Neural crest cell (in vitro differentiated cells): ENCODE measurements at places on chromosomes 3 and 15.
A peak's percentile ranks its signal among the peaks of the same experiment; 100 is the strongest.

GRCh38 chr3:196979545-196979944 lies 10.9 kb upstream of the PIGZ start:
- DNase-seq = no peak

DNA sequence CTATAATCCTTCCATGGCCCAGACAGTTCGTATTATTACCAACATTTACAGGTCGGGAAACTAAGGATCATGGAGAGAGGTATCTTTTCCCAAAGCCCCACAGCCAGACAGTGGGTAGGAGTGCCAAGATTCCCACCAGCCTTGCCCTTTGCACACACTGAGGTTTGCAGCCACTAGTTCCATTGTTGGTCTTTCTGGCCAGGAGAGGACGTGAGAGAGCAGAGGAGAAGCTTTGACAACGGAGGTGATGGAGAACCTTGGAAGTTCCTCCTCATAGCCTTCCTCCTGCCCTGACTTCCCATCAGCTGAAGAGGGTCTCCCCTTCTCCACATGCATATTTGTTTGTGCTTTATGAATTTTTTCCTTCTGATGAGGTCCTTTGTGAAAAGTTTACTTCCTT lies 50.5 kb upstream of the PLCL2 start:
- DNase-seq = no peak

- DNase-seq = no peak
Measured at GRCh38 chr3:50687127-50687751, 12.5 kb downstream of the DOCK3 start.

DNA sequence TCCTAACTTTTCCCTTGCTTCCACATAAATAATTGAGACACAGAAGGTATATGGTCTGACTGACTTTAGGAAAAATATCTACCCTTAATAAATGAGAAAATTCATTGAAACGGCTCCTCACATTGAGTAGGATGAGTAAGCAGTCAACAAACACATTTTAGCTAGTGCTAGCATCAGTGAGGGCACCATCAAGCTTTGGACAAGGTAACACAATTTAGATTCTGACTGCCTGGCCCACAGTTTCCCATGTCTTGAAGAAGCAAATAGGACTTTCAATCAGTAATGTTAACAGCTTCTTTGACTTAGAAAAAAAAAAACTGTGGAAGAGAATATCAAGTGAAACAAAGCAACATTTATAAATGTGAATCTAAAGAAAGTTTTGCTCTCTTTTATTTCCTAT lies 70.1 kb upstream of the MBNL1 start:
- no peak for DNase-seq

GRCh38 chr3:156680243-156680914 lies 6.0 kb downstream of the TIPARP start:
- no peak for DNase-seq

DNA sequence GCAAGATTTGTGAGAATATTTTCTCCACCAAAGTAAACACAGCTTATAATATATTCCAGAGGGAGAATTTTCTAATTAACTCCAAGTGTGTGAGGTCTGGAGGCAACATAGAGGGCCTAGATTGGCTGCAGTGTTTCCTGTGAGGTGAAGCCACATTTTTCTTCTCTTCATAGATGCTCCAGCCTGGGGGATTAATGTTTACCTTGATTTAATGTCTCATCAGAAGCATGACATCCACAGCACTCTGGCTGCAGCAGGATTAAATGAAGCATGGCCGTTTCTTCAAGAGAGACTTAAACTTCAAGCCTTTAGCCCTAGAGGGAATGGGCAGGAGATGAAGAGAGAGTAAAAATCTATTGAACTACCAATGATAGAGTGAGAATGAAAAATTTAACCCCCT lies 137.9 kb upstream of the ZBTB20 start:
- DNase-seq = no peak

GRCh38 chr3:183825456-183826161 lies at the start of gene MAP6D1:
Gene MAP6D1, minus strand, starts transcription at chr3:183825577. Its CDS starts 30 bp downstream, at chr3:183825547.
- peak; percentile 68 for DNase-seq

- no peak for DNase-seq
Measured at GRCh38 chr15:72912121-72912520, 128.6 kb upstream of the ADPGK start.

GRCh38 chr3:46214751-46215352 lies 6.7 kb upstream of the CCR1 start:
- DNase-seq = no peak

DNA sequence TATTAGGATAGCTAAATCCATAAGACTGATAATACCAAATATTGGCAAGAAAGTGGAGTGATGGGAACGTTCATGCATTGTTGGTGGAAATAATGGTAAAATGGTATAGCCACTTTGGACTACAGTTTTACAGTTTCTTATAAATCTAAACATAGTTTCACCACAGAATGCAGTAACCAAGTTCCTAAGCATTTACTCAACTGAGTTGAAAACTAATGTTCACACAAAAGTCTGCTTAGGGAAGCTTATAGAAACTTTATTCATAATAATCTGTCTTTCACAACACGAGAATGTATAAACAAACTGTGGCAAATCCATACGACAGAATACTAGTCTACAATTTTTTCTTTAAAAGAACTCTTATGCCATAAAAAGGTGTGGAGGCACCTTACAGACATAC lies 969.3 kb downstream of the FHIT start:
- no peak for DNase-seq

- no peak for DNase-seq
Measured at GRCh38 chr15:28269097-28269496, 52.9 kb downstream of the HERC2 start.

GRCh38 chr3:142077859-142078500 lies 71.4 kb downstream of the TFDP2 start:
- no peak for DNase-seq

DNA sequence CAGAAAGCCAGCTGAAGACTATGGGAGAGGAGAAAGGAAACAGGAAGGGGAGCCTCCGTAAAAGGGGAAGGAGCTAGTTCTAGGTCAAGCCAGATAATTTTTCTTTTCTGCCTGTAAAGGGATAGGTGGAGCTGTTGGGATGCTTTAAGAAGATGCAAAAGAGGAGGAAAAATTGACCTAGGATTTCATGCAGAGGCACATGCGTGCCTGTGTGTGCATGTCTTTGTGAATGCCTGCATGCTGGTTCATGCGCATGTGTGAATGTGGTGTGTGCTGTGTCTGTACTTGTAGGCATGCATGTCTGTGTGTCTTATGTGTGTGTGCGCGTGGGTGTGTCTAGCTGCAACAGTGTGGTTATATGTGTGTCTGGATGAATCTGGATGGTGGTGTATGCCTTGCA lies 27.3 kb downstream of the CCDC33 start:
- DNase-seq = no peak

- peak; percentile 56 for DNase-seq
Measured at GRCh38 chr15:40894681-40895448, 615 bp downstream of the VPS18 start.

GRCh38 chr3:34396956-34397355 lies 598.5 kb downstream of the PDCD6IP start:
- no peak for DNase-seq

GRCh38 chr15:64696481-64696880 lies 78.9 kb downstream of the RBPMS2 start:
- no peak for DNase-seq

DNA sequence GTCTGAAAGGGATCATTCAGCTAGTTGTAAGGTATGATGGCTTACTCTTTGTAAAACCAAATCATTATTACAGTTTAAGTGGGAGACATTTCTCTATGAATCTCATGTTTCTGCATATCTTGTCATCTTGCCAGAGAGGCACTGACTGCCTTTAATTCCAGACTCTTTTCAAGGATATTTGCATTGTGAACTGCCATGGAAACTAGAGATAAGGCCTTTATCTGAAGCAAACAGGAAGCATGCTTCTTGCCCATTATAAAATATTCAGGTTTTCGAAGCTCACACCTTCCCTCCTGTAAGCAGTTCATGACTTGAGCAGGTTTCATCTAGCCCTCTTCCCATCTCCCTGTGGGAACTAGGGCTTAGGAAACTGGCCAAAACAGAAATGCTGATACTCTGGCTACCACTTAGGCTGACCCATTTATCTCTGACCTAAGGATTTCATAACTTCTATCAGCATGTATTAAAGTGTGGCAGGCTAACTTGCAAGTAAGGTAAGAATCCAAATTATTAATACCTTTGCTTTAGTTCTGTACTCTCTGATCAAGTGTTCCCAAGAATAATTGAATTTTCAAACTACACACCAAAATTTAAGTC lies 326.6 kb upstream of the ALCAM start:
- no peak for DNase-seq

DNA sequence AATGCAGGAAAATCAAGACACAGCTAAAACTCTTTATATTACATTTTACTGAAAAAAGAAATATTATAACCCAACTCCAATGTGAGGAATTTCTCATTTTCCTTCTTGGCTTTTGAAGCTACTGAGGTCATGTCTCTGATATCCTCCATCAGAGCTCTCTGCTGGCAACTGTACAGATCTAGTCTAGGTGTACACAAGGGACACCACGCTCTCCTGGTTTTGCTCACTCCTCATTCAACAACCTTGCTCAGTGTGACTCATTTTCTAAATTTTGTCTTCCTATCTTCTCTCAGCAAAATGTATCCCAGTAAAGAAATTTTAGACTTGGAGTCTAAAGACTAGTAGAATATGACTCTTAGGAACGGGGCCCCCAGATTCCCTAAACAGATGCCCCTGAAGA lies 144.3 kb downstream of the KCNMB2 start:
- DNase-seq = no peak

GRCh38 chr15:68203486-68203885 lies 1.6 kb downstream of the CALML4 start:
- no peak for DNase-seq

DNA sequence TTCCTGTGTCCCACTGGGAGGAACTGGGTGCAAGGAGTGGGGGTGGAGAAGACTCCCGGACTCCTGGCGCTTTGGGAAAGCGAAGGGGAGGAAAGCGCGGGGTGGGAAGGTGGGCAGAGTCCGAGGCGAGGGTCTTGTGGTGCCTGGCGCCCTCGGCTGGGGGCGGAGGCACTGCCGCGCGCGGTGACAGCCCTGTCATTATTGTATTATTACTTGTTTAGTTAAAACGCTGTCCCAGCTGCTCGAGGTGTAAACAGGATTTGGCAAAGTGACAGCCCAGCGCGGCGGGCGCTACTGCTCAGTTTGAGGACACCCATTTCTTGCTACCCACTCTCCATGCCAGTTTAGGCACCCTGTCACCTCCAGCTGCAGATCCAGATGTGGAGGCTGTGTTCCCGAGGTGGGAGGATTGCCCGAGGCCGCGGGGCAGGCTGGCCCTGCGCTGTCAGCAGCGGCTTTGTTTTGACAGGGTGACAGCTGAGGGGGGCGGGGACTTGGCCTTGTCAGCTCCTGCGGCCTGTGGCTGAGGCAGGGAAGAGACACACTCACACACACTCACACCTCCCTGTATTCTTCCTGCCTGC lies 1.0 kb downstream of the KAT2B start:
- peak; percentile 69 for DNase-seq

DNA sequence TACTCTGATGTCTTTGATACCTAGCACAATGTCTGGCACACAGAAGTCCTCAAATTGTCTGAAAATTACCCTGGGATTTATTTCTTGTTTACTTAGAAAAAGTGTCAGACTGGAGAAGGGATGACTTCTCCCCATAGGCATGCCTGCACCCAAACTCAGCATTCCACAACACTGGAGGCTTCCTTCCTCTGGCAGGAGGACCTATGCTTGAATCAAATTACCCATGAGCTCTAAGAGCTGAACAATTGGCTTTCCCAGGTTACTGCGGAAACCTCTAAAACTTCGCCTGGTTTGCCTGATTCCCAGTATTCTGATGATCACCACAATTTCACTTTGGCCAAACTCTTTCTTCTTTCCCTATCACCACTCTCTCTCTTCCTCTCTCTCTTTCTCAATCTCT lies 217.4 kb downstream of the DIPK2A start:
- DNase-seq = no peak

- no peak for DNase-seq
Measured at GRCh38 chr3:150069154-150069527, 98.4 kb upstream of the PFN2 start.

- DNase-seq = no peak
Measured at GRCh38 chr3:25611193-25611592, 53.5 kb downstream of the TOP2B start.

- DNase-seq = no peak
Measured at GRCh38 chr15:56031402-56031801, 38.0 kb upstream of the NEDD4 start.

- peak; percentile 16 for DNase-seq
Measured at GRCh38 chr3:98986073-98986472, 84.6 kb upstream of the DCBLD2 start.

DNA sequence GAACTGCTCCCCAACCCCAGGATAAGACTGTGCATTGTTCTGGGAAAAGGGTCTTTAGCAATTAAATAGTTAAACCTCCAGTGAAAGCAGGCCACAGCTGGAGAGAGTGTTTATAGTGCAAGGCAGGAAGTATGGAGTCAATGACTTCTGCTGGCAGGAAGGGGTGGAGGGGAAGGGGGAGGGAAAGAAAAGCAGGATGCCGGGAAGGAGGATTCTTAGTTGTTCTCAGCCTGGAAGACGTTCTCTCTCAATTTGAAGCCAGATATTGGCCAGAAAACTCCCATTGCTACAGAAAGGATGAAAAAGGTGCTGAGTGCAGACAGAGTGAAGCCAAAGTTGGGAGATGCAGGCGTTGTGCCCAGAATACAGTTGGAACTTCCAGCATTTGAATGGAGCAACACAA lies 35.7 kb upstream of the ACTL6A start:
- DNase-seq = peak; percentile 33

GRCh38 chr3:111732252-111732879 lies 126.7 kb upstream of the PHLDB2 start:
- DNase-seq = no peak
